ENCODE measurements at places on chromosomes 7 and 10.

DNA sequence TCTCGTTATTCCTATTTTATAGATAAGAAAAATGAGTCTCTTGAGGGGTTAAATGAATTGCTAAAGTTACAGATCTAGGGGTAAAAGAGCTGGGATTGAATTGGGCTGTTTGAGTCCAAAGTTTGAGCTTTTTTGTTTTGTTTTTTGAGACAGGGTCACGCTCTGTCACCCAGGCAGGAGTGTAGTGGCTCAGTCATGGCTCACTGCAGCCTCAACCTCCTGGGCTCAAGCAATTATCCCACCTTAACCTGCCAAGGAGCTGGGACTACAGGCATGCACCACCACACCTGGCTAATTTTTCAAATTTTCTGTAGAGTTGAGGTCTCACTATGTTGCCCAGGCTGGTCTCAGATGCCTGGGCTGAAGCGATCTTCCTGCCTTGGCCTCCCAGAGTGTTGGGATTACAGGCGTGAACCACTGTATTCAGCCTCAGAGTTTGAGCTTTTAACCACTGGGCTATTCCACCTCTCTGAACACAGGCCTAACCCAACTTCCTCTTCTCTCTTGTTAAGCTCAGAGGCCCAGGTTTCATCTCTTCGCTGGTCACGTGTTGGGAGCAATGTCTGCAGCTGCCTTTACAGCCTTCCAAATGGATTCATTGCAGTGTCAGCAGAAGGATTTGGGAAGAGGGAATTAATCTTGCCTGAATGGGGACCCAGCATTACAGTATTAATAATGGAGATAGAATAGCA, 8.0 kb downstream of the SUFU start:
- peak; percentile 3 for DNase-seq

GRCh38 chr7:46741938-46742540, 821.0 kb upstream of the IGFBP3 start:
- no peak for DNase-seq

DNA sequence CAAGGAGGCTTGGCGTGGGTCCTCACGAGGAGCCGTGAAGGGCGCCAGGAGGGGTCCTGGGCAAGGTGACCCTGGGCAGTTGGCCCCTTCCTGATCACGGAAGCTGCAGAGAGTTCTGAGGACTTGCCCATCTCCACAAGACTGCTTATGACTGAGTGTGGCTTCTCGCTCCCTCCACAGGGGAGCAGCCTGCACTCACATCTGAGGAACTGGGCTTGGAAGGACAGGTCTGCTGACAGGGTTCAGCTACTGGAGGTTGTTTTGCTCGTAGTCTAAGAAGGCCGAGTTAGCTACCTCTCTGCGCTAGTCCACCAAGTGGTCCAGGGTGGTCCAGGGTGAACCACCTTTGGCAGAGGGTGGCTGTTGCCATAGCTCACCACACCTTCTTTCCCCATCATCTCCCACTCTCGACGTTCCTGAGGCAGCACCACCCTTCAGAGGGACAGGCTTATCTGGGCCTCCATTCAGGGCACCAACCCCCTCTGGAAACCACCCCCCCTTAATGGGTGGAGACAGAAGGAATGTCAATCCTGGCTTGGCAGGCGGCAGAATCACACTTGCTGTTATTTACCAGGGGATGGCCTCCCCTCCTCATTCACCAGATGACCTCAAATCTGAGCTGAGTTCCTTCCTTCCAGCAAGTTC, 38.2 kb downstream of the FAM53B start:
- no peak for DNase-seq

DNA sequence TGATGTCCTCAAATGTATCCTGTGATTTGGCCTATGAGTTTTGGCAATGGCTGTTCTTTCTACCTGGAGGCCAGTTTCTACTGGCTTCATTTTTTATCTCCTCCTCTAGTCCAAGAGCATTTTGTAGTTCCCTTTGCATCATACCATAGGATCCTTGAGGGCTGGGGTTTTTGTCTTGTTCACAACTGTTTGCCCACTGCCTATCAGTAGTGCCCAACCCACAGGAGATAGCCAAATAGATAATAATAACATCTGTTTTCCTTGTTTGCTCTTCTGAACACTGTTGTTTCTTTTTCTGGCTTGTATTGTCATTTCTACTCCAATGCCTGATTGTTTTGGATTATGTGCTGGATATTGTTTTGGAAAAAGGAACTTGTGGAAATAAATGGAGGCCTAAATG, 3.4 kb downstream of the CDK1 start:
- DNase-seq, result no peak

DNA sequence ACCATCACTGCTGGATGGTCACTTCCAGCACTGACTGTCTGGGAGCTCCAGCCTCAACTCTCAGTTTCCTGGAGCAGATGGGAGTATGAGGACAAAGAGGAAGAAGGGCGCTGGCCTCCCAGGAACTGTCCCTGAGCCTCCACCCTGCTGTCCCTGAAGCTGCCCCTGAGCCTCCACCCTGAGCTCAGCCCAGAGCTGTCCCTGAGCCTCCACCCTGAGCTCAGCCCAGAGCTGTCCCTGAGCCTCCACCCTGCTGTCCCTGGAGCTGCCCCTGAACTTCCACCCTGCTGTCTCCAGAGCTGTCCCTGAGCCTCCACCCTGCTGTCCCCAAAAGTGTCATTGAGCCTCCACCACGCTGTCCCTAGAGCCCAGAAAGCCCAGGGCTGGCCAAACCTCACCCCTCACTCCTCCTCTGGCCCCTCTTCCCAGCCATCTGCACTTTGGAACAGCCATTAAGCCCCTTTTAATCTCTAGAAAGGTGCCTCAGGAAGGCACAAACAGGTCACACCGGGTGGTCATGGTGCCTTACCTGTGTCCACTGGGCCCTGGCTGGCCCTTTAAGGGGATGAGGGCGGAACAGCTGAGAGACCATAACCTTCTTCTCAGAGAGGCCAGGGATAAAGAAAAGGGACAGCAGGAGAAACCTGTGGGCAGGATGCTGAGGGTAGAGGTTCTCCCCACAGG, 30.6 kb upstream of the TUBB8 start:
- DNase-seq, result no peak

DNA sequence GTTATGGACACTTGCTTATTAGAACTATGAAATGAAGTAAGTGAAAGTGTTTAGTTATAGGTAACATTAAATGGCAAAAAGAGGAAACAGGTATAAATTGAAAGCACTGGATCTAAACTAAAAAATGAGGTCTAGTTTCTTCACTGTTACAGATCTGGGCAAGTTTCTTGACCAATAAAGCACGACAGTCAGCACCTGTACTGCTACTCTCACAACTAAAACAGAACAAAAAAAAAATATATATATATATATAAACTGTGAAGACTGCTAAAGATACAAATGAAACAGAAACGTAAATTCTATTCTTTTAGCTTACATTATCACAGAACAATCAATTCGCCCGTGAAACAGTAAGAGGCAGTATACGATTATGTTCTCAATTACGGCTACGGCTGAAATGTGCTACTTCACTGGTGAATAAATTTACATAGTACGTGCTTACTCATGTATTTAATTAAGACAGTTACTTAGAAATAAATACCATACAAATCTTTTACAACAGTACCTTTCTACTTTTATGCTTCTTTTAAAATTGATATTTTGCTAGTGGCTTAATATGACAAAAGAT, 4.2 kb downstream of the AHR start:
- DNase-seq, result peak; percentile 38

- DNase-seq, result no peak
Measured at GRCh38 chr7:49787980-49788379, 14.5 kb downstream of the VWC2 start.

DNA sequence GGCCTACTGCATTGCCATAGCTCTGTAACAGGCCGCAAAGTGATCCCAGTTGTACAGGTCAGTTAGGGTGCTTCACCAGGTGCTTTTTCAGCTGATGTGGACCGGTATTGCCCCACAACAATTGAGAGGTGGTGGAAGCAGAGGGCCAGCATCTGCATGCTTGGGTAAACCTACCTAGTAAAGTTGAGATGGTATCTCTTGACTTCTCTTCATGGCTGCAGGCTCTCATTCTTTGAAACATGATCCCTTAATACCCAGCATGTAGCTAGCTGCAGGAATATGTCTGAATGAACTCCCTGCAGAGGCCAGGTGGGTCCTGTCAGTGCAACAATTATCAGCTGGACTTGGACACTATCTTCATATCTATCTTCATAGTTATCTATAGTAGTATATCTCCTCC, 60.7 kb upstream of the CCDC6 start:
- no peak for DNase-seq

DNA sequence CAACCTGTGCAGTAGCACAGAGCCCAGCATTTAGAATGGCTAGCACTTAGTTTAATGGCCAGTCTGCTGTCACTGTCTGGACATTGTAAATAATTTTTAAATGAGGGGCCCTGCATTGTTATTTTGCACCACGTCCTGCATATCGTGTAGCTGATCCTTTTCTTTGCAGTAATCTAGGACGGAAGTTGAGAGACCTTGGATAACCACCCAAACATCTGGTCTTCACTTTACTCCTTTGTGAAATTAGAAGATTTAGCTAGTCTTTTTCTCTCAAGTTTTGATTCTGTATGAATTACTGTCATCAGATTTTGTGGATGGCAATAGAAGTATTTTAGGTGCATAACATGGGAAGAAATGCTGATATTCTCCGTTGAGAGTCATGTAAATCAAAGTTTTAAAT, 1.9 kb downstream of the MIOS start:
- no peak for DNase-seq

DNA sequence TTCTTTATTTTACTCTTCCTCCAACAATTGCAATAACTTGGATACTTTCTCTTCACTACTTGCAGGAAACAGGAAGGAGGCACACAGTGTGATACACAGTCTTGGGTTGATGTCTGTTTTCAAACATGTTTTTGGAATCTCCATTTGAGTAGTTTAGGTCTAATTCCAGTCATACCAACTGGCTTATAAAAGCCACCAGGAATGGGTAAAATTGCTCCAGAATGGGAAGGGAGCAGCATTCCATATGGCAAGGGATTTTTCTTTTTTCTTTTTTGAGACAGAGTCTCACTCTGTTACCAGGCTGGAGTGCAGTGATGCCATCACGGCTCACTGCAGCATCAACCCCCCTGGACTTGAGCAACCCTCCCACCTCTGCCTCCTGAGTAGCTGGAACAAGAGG, 545.1 kb upstream of the GALNT17 start:
- DNase-seq, result no peak

GRCh38 chr7:76193466-76193865, 8.2 kb upstream of the SRRM3 start:
- no peak for DNase-seq

- DNase-seq, result no peak
Measured at GRCh38 chr10:14304046-14304445, 26.7 kb downstream of the FRMD4A start.

GRCh38 chr10:49367600-49367999, 28.3 kb downstream of the DRGX start:
- no peak for DNase-seq

- DNase-seq, result no peak
Measured at GRCh38 chr7:4103352-4104091, 578.6 kb upstream of the FOXK1 start.

- peak; percentile 79 for DNase-seq
Measured at GRCh38 chr10:125160856-125161706, 718 bp upstream of the CTBP2 start.

Data from bone marrow (tissue), 2 donors.